ENCODE measurements at places on chromosomes 11 and 22. TPM values are rescaled to one million over a fixed set of nuclear protein-coding genes. Genes with fewer than 3 reads are reported as not detected.

GRCh38 chr22:48631288-48631863 is 1196.3 kb downstream of the BRD1 start:
- DNase-seq: no peak

- no peak for DNase-seq
These were observed 43.3 kb upstream of the WEE1 start for GRCh38 chr11:9530020-9530621.

The OR8G1 gene
- not detected for polyA plus RNA-seq

The USP2 gene
- polyA plus RNA-seq: not detected

The TYR gene
- polyA plus RNA-seq: not detected

DNA sequence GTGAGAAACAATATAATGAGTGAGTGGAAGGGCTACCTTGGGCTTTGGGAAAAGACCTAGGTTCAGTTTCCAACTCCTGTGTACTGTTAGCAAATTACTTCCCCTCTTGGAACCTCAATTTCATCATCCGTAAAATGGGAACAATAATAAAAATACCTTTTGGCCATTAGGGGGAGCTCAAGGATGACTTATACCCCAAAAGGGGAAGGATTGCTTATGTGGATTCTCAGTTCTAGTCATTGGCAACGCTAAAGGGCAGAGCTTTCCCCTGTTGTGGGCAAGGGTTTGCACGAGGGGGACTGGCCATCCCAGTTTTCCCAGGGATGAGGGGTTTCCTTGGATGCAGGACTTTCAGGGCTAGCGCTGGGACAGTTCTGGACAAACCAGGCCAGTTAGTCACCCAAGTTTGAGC is 3.1 kb upstream of the COMMD9 start:
- DNase-seq: peak; percentile 58

Measured in naive B cell (primary cell).